HS-5 (cell line): ENCODE measurements at places on chromosomes 6 and 20.

- DNase-seq = peak; percentile 87
Measured at GRCh38 chr20:57991211-57991881, 237.1 kb downstream of the ANKRD60 start.

- no peak for DNase-seq
Measured at GRCh38 chr20:63624486-63624885, 2.4 kb downstream of the GMEB2 start.

DNA sequence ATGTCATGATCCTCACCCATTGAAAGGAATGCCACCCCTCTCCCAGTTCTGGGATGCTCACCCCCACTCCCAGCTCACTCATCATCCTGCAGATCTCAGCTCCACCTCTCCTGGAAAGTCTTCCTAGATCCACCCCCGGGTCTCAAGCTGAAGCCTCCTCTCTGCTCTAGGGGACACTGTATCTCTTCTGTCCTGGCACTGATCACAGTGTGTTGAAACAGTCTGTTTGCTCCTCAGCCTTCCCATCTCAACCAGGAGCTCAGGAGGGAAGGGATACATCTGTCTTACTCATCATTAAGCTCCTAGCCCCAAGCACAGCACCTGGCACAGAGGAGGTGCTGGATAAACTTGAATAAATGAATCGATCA, 80.1 kb downstream of the MRPL14 start:
- no peak for DNase-seq

- peak; percentile 79 for DNase-seq
Measured at GRCh38 chr6:95321126-95321525, 256.2 kb upstream of the MANEA start.

DNA sequence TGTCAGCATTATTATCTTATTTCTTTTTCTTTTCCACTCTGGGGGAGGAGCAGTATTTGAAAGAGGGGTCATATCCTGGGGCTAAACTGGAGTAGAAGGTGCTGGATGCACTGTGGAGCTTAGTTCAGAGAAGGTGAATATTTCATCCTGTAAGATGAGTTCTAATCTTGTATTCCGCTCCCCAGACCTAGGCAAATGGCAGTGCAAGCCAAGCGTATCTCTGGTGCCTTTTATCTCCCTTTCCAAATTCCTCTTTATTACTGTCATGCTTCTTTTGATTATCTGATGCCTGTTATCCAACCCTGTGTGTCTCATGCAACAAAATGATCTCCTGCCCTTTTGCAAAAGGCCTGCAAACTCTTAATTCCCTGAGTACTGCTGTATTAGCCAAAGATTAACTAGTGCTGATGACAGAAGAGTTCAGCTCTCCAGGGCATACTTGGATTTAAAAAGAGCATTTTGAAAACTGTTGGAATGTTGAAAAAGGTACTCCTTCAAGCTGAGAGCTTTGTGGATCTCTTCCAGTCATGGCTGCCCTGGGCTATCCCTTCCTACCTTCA, 138.0 kb downstream of the CARMIL1 start:
- DNase-seq = no peak

DNA sequence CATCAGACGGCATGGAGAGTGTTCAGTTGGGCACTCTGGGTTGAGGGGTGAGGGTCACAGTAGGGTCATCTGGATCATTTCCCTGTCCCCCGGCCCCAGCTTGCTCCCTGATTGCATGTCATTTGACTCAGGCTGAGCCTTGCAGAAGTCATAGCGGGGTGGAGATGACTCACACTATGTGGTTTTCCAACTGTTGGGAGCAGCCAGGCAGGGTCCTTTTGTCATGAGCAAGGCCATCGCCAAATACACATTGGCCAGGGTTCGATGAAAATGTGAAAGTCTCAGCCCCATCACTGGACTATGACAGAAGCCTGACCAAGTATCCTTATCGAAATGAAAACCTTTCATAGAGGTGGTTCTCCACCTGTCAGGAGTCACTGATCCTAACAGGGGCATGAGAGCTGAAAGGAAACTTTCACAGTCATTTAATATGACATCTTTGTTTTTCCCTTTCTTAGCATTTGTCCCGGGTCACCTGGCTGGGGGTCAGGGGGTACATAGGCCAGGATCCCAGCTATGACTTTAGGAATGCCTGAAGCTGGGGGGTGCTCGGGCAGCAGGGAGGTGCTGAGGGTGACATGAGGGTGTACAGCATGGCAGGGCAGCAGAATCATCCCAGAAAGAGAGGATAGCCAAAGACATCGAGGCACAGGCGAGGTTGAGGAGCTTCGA, 70.2 kb upstream of the CD93 start:
- peak; percentile 51 for DNase-seq

DNA sequence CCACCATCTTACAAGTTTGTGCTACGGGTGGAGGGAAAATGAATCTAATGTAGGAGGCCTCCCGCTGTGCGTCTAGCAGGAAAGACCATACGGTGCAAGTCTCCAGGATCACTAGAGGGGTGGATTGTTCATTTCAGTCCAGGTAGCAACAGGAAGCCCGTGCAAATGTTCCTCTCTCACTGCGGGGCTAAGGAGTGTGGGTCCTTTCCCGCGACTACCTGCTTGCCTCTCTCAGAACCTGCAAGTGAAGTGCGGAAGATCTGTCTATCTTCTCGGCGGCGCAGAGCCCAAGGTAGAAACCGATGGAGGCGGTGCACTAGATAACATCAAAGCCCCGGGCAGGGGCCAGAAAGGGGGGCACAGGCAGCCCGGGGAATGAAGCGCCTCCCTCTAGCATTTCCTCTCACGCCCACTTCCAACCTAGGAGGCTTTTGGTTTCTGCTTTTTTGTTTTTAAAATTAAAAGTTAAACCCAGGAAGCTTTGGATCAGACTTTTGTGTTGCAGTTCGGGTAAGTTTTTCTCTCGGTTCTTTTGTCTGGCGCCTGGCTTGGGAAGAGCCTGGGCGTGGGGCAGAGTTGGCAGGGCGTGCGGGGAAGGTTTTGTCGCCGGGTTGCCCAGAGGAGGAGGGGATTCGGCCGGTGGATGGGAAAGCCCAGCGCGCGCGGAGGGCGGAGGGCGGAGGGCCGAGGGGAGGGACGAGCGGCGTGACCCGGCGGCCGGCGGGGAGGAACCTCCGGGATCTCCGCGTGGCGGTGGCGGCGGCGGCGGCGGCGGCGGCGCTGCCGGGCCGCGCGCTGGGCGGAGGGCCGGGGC, 3.5 kb upstream of the HIVEP1 start:
- no peak for DNase-seq

- no peak for DNase-seq
Measured at GRCh38 chr6:93447874-93448273, 28.5 kb upstream of the EPHA7 start.

- no peak for DNase-seq
Measured at GRCh38 chr6:100188754-100189153, 194.7 kb upstream of the MCHR2 start.

DNA sequence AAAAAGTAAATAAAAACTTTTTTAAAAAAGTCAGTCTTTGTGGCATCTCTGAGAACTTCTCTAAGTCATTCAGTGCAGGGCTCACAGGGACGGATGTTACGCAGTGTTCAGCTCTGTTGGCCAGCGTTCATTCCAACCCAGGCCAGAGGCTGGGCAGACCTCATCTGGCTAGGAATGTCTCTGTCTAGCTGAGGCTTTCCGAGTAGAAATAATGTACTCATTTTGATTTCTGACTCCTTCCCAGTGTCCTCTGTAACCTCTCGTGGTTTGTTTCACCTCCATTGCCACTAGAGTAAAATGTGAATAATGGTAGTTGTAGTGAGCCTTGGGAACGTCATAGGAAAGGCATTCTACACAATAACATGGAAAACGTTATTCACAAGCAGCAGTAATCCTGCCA, 135.1 kb downstream of the TMEM242 start:
- no peak for DNase-seq

- peak; percentile 54 for DNase-seq
Measured at GRCh38 chr6:165227644-165228329, 81.6 kb downstream of the C6orf118 start.

GRCh38 chr6:113331021-113331420, 526.1 kb upstream of the MARCKS start:
- DNase-seq = no peak

DNA sequence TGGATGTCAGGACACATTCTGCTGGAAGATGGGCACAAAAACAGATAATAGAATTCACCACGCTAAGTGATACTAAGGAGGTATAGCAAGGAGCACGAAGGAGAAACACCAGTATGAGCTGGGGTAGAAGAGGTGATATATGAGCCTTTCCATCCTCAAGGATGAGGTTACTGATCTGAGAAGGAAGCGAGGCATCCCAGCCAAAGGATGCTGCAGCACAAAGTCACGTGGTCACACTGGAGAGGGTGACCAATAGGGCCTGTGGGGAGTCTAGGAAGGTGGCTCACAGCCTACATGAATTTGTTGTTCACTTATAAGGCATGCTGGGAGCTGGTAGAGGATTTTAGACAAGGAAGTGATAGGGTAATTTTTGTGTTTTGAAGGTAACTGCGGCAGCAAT, 1.4 kb downstream of the GINS1 start:
- no peak for DNase-seq

DNA sequence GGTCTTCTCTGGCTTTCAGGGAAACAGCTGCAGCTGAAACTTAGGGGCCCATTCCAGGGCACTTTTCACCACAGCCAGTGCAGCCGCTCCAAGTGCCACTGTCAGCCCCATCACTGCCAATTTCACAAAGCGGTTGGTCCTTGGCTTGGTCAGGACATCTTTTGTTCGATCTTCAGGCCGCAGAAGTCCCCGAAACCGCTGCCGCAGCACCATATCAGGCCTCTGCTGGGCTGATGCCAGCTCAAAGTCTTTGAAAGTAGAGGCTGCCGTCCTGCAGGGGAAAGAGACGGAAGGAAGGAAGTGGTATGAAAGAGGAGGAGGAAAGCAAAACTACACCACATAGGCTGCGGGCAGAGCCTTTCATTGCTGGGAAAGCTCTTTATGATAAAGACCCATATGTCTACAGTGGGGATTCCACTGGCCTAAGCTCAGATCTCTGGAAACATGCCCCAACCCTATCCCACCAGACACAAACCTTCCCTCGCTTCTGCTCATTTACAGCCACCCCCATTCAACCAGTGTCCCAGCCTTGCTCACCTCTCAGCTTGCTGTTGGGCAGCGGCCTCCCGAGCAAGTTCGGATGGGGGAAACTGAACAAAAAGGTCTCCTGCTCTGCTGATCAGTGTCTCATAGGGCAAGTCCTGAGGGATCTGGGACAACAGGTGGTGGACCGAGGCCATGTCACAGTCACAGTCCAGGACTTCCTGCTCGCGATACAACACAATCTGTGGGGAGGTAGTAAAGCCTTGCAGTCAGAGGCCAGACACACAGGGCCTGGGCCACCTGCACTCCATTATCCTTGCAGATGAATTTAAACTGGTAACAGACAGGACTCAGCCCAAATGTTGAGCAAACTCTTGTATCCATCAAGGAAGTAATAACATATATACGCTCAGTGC, 23.5 kb downstream of the TBC1D20 start:
- DNase-seq = no peak

- DNase-seq = no peak
Measured at GRCh38 chr6:36913082-36913481, 27.3 kb downstream of the C6orf89 start.

DNA sequence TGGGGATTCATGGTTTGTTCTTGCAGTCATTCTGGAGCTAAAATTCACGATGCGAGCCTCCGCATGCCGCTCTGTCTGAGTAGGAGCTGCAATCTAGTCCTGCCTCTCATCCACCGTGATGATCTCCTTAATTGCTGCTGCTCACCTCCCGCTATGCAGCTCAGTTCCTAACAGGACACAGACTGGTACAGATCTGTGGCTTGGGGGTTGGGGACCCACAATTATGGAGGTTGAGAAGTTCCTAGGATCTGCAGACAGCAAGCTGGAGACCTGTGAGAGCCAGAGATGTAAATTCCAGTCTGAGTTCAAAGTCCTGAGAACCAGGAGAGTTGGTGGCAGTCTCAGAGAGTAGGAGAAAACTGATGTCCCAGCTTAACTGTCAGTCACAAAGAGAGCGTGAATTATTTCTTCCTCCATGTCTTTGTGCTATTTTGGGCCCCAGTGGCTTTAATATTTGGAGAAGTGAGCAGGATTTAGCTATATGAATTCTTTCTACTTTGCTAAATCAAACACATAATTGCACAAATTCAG, 378.7 kb upstream of the MAN1A1 start:
- no peak for DNase-seq

- DNase-seq = no peak
Measured at GRCh38 chr20:35975576-35976373, 7.4 kb downstream of the CNBD2 start.

GRCh38 chr20:25051386-25052155, 6.4 kb downstream of the ACSS1 start:
- no peak for DNase-seq

DNA sequence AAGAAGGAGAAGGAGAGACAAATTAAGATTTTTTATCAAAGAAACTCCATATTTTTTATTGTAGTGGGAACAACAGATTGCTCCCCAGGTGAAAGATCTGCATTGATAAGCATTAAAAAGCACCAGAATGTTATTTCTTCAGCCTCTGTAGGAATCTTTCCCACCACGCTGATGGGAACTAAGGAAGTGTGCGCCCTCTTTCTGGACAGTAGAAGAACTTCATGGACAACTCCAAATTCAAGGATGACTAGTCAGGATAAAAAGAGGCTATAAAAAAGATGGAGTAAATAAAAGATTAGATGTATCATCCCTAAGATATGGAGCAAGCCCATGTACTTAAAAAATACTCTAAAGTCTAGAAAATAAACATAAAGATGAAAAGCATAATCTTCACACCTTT, 45.8 kb upstream of the PAK5 start:
- no peak for DNase-seq

- no peak for DNase-seq
Measured at GRCh38 chr6:116099036-116099435, 1.6 kb upstream of the NT5DC1 start.

- DNase-seq = no peak
Measured at GRCh38 chr6:26743941-26744699, 84.6 kb upstream of the ZNF322 start.

DNA sequence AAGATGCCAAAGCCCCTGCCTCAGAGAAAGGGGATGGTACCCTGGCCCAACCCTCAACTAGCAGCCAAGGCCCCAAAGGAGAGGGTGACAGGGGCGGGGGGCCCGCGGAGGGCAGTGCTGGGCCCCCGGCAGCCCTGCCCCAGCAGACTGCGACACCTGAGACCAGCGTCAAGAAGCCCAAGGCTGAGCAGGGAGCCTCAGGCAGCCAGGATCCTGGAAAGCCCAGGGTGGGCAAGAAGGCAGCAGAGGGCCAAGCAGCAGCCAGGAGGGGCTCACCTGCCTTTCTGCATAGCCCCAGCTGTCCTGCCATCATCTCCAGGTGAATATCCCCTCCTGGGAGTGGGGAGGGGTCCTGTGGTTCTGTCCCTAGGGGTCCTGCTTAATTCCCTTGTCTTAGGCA, 1.1 kb downstream of the MYLK2 start:
- DNase-seq = no peak

- no peak for DNase-seq
Measured at GRCh38 chr6:142784344-142784743, 160.6 kb downstream of the HIVEP2 start.

- no peak for DNase-seq
Measured at GRCh38 chr6:134894800-134895199, 55.1 kb downstream of the ALDH8A1 start.

GRCh38 chr6:52213127-52213526, 27.0 kb downstream of the IL17A start:
- no peak for DNase-seq

- DNase-seq = no peak
Measured at GRCh38 chr6:25038999-25039398, 103.2 kb upstream of the RIPOR2 start.
